ENCODE measurements at places on chromosomes 1 and 21.

DNA sequence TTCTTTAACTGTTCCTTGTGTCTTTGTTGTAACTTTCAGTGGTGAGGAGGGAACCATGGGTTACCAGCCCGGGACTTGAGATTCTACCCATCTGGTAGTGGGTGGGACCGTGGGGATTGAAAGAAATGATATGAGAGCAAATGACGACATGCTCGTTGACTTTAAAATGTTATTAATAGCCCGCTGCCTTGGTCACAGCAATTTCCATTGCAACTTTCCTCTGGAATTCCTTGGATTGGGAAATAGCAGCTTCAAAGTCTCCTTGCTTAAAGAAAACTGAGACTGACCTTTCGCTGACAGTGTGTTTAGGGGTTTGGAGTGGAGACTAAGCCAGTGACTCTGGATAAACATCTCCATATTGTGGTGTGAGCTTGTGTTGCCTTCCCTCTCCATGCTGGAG, 44.2 kb upstream of the MARK1 start:
- DNase-seq: no peak

DNA sequence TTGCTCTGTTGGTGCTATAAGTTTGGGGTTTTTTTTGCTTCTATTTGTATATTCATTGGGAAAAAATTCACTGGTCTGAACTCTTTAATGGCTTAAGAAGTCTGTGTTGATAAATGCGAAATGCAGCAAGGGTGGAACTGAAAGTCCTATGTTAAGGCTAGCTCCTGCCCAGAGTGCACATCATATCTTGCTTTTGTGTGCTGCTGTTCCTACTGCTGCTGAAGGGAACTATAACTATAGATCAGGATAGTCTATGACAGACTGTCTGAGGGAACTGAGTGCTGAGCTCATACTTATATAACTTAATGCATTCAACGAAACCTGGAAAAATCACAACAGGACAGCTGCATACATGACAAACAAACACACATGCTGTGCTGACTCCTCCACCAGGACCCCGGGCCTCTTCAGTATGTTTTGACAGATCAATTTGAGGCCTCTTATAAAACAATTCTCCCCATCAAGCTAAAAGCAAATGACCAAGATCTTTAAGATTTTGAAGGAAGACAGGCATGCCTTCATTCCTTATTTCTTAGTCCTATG, 1031.5 kb upstream of the ADGRL2 start:
- no peak for DNase-seq

- no peak for DNase-seq
Observed at GRCh38 chr1:41493117-41493536, 8.6 kb upstream of the EDN2 start.

GRCh38 chr21:42406201-42406621, 2.5 kb downstream of the UBASH3A start:
- DNase-seq: peak; percentile 60

DNA sequence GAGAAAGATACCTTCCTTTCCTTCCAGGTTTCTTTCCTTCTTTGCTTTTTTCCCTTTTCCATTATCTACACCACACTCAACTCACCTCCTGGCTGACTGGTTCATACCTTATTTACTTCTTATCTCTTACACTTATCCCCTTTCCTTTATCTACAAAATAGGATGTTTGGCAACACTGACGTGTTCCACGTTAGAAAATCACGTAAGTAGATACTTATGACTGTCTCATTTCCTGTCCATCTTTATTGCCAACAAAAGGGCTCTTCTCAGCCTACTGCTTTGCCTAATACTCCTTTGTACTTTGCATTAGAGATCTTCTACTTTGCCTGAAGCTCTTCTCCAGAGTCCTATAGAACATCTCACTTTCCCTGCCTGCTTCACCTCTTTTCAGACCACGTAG, 25.1 kb downstream of the SYNJ1 start:
- no peak for DNase-seq

- no peak for DNase-seq
Observed at GRCh38 chr1:225817611-225818061, 7.7 kb downstream of the EPHX1 start.

- DNase-seq: no peak
Observed at GRCh38 chr1:241635556-241636152, 4.5 kb downstream of the CHML start.

- no peak for DNase-seq
Observed at GRCh38 chr1:21383785-21384401, 56.0 kb upstream of the NBPF3 start.

- DNase-seq: no peak
Observed at GRCh38 chr1:213871179-213871578, 116.6 kb upstream of the PROX1 start.

- DNase-seq: no peak
Observed at GRCh38 chr1:89643577-89643976, 10.7 kb downstream of the LRRC8C start.

DNA sequence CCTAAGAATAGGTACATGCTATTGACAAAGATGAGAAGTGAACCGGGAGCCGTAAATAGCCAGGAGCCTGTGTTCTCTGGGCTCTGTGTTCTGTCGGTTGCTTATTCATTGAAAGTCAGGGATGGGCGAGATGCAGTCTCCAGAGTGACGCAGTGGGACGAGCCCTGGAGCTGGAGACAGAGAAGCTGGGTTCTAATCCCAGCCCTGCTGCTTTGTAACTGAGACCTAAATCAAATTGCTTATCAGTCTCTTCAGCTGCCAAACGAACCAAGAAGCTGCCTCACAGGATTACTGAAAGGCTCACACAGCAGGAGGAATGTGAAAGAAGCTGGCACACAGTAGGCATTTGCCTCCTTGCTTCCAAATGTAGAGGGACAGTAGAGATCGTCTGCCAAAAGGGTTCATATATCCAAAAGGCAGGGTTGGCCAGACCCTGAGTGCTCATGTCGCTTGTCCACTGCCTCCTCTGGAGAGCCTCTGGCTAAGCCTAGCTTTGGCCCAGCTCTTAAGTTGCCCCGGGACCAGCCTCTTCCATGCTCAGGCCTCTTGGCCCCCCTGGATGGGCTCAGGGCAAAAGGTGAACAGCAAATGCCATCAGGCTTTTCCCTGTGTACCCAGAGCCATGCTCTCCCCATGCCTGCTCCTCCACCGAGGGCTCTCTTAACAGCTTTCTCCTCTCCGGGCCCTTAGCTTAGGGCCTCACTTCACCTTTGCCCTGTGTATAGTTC, 134.2 kb upstream of the IPO9 start:
- no peak for DNase-seq

GRCh38 chr1:93159337-93159736, 20.9 kb downstream of the TMED5 start:
- no peak for DNase-seq

DNA sequence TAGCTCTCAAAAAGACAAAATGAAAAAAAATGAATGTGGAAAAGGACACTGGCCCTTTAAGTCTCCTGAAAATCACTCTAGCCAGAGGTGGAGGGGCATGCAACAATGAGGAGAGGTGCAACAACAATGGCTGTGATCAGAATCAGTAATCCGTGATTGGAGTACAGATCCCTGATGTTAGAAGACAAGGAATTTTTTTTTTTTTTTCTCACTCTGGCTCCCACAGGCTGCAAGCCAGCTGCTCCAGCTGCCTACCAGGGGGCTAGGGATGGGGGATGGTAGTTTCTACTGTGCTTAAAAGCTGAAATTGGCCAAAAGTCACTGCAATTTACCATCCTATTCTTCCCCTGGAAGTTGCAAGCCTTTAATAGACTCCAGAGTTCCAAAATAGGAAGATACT, 54.5 kb downstream of the STYXL2 start:
- no peak for DNase-seq

- no peak for DNase-seq
Observed at GRCh38 chr1:106249810-106250209, 806.7 kb upstream of the PRMT6 start.

GRCh38 chr1:30041741-30042437, 681.5 kb downstream of the MATN1 start:
- no peak for DNase-seq

DNA sequence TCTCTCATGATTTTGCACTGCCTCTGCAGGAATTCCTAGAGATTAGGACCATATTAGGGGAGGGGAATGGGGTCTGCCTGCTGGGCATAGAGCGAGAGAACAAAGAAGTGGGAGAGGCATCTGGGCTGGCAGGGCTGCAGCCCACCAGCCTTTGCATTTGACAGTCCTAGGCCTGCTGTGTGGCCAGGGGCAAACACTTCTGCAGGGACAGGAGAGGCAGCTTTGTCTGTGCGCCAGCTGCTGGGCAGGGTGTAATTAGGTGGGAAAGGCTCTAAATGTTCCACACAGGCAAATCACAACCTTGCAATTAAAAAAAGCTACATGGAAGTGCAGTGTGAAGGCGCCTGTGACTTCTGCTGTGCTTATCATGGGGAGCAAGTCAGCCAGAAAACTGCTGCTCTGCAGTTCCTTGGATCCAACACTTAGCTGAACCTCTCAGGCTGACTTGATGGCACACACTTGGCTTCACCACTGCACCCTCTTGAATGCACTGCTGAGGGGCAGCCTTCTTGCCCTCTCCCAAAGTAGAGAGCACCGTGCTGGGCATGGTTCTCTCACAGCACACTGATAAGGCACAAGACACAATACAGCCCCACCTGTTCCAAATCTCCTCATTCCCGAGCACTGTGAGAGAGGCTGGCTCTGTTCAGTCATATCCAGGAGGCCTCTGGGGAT, 73.6 kb upstream of the TLR5 start:
- DNase-seq: no peak

DNA sequence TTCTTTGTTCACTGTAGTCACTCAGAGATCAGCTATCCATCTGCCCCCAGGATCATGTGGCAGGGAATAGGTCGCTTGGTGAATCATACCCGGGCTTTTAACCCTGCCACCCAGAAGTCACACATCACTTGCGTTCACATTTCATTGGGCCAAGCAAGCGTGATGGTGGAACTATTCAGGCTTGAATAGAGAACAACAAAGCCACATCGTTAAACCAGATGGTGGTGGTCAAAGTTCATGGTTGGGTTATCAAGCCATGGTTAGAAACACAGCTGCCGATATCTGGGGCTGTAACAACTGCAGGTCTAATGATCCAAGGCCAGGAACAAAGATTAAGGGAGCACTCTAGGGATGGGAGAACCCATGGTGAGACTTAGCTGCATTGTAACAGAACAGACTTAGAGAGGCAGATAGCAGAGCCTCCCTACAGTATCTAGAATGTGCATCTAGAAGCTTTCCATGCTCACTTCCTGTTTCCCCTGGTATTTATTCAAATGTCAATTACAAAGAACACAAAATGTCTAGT, 40.0 kb upstream of the PTPRC start:
- DNase-seq: no peak

GRCh38 chr1:214078950-214079349, 91.2 kb downstream of the PROX1 start:
- DNase-seq: no peak

DNA sequence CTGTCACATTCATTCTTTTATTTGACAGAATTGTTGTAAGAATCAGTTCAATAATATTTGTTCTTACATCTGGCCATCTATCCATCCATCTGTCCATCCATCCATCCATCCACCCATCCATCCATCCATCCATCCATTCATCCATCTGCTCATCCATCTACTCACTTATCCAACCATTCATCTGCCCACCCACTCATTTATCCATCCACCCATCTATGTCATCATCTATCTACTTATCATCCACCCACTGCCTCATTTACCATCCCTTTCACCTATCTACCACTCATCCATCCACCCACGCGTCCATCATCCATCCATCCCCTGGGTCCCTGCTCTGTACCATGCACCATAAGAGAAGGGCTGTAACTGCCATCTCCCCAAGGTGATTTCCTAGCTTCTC, 134.1 kb downstream of the FOXD2 start:
- no peak for DNase-seq

DNA sequence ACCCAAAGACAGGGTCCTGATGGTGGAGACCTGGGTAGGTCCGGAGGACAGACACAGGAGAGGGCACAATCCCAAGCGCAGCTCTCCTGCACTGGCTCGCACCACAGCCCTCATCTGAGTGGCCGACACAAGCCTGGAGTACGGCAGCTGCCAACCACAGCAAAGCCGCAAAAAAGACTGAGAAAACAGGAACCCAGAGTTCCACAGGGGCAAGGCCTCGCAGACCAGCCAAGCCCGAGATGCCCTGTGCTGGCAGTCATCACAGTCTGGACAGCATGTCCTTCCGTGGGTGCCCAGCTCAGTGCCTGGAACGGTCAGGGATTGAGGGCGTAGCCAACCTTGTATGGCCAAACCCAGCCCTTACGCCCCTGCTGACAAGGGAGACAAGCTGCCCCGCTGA, 11.4 kb downstream of the ZBTB48 start:
- DNase-seq: no peak

- DNase-seq: no peak
Observed at GRCh38 chr1:74333244-74333643, 98.1 kb downstream of the TNNI3K start.

- no peak for DNase-seq
Observed at GRCh38 chr1:37630426-37631028, 4.2 kb downstream of the RSPO1 start.

- no peak for DNase-seq
Observed at GRCh38 chr1:110620250-110620615, 14.1 kb upstream of the KCNA2 start.

- no peak for DNase-seq
Observed at GRCh38 chr1:55211863-55212262, 3.3 kb downstream of the USP24 start.

DNA sequence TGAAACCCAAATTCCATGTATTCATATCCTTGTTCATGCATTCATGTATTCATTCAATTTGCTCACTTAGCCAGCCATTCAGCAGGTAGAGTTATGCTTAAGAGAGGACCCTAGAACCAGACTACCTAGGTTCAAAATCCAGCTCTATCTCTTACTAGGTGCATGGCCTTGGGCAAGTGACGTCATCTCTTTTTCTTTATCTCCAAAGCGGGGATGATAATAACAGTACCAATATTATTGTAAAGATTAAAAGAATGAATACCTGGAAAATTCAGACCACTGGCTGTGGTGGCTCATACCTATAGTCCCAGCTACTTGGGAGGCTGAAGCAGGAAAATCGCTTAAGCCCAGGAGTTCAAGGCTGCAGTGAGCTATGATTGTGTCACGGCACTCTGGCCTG, 33.9 kb upstream of the CLIC4 start:
- DNase-seq: no peak

- no peak for DNase-seq
Observed at GRCh38 chr1:25343872-25344271, 5.7 kb downstream of the TMEM50A start.

GRCh38 chr1:47847763-47848162, 149.4 kb downstream of the TRABD2B start:
- DNase-seq: no peak

- no peak for DNase-seq
Observed at GRCh38 chr1:38015978-38016725, 3.6 kb downstream of the UTP11 start.
